HS-5 (cell line): ENCODE measurements at places on chromosomes 6 and 20.

DNA sequence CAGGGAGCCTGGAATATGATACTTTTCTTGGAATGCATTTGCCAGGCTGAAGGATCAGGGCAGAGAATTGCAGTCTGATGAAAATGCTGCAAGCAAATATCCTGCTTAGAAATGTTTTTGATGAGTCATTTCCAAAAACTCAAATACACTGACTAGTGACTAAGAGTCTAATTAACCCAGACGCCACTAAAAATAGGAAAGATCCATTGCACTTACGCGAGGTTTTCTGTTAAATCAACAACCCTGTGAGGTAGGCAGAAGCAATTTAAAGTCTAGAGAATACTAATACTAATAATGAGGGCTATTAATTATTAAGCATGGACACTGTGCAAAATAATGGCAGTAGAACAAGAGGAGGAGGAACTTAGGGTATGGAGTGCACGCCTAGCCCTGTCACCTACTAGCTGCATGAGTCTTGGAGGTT is 130.1 kb upstream of the DOK5 start:
- DNase-seq = peak; percentile 100

DNA sequence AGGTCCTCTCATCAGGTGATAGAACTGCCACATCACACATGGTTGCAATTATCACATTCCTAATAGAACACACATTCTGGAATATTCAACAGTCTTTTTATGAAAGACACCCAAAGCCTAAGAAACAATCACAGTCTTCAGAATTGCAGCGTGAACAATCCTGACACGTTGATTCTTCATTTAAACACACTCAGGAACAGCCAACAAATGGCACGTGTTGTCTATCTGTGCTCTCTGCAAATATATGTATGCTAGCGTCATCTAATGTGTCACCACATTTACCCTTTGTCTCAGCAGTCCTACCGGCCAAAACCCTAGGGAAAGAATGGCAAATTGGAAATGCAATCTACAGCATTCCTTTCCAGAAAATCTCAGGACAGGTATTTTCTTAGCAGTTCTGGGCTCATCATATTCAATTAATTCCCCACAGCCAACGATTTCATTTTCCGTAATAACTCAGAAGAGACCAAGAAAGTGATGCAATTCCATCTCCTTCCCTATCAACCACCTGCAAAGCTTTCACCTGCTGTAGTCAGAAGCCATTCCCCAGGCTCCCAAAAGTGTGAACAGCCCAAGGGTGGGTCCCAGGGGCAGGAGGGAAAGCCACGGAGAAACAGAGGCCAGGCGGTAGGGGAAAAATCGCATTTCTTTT is 280.3 kb upstream of the JARID2 start:
- DNase-seq = no peak

DNA sequence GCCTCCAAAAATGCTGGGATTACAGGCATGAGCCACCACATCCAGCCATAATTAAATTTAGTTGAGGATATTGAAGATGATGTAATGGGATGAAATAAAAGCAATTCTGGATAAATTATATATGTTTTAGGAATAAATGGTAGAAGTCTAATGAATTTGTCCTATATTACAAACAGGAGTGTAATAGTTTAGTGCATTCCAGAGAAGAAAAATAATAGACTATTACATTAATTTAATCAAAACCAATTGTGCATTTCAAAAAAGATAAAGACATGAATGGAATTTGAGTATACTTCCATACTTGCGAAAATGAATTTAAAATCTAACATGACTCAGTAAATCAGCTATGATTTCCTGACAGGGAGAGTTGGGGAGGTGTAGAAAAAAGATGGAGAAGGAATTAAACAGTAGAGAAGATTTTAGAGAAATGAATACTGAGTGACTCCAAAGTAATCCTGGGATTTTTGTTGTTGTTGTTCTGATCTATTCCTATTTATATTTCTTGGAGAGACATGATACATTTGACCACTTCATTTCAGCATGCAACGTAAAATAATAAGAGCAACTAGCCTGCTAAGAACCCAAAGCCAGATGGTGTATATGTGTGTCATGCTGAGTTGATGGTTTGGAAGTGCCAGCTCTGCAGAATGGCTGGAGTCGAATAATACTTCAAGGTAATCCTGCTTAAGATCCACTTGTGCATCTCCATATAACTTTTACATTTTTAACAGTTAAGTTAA is 67.4 kb downstream of the AIG1 start:
- no peak for DNase-seq

- DNase-seq = no peak
Measured at GRCh38 chr6:82179415-82179814, 68.1 kb downstream of the IBTK start.

GRCh38 chr6:44820321-44820720 is 432.8 kb downstream of the CDC5L start:
- no peak for DNase-seq

GRCh38 chr20:5863040-5863833 is 87.1 kb downstream of the TRMT6 start:
- DNase-seq = peak; percentile 82

- no peak for DNase-seq
Measured at GRCh38 chr6:37279366-37280134, 21.6 kb upstream of the TMEM217 start.

- DNase-seq = no peak
Measured at GRCh38 chr6:104462811-104463599, 396.7 kb downstream of the HACE1 start.

DNA sequence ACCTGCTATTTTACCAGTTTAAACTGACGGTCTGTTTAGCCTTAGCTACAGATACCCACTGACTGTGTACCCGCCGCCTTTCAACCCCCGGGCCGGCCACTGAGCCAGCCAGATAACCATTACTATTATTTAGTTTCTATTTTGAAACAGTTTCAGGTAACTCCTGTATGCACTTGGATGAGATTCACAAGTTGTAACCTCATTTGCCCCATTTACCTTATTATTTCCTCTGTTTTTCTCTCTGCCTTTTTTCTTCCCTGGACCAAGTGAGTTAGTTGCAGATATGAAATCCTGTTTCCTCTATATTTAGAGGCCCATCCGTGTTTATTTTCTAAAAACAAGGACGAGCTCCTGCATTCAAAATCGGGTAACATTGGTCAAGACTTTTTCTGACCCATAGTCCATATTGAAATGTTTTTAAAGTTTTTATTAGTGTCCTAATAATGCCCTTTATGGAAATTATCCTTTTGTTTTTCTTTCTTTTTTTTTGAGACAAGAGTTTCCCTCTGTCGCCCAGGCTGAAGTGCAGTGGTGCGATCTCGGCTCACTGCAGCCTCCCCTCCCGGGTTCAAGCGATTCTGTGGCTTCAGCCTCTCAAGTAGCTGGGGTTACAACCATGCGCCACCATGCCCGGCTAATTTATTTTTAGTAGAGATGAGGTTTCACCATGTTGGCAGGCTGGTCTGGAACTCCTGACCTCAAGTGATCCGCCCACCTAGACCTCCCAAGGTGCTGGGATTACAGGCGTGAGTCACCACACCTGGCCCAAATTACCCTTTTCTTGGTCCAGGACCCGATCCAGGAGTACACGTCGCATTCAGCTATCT is 767 bp downstream of the AP5S1 start:
- DNase-seq = no peak

GRCh38 chr20:8292793-8293192 is 160.7 kb downstream of the PLCB1 start:
- DNase-seq = no peak

DNA sequence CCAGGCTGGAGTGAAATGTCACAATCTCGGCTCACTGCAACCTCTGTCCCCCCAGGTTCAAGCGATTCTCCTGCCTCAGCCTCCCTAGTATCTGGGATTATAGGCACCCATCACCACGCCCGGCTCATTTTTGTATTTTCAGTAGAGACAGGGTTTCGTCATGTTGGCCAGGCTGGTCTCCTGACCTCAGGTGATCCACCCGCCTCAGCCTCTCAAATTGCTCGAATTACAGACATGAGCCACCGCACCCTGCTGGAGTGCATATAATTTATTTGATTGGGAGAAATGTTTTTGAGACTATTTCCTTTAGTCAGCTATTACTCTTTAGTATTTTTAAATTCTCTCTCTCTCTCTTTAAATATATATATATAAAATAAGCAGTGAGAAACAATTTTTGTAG is 29.8 kb downstream of the FAM83B start:
- DNase-seq = no peak

GRCh38 chr6:80223743-80224212 is 117.3 kb downstream of the BCKDHB start:
- DNase-seq = peak; percentile 56

- DNase-seq = peak; percentile 49
Measured at GRCh38 chr6:79574630-79575225, 37.5 kb upstream of the LCA5 start.

DNA sequence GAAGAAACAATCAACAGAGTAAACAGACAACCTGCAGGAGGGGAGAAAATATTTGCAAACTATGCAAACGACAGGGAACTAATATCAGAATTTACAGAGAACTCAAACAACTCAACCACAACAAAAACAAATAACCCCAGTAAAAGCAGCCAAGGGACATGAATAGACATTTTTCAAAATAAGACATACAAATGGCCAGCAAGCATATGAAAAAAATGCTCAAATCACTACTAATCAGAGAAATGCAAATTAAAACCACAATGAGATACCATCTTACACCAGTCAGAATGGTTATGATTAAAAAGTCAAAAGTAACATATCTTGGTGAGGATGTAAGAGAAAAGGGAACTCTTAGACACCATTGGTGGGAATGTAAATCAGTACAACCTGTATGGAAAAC is 215.0 kb downstream of the THBS2 start:
- no peak for DNase-seq

DNA sequence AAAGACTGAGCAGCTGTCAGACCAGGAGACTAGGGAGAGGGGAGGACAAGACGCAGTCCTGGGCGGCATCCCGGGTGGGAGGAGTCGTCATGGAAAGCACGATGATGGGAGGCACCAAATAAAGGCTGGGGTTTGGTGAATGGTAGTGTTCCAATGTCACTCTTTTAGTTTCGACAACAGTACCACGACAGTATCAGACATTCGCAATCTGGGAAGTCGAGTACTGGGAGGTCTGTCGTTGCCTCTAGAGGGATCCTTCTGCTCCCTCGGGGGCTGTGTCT is 32.1 kb downstream of the PSMG4 start:
- DNase-seq = no peak

DNA sequence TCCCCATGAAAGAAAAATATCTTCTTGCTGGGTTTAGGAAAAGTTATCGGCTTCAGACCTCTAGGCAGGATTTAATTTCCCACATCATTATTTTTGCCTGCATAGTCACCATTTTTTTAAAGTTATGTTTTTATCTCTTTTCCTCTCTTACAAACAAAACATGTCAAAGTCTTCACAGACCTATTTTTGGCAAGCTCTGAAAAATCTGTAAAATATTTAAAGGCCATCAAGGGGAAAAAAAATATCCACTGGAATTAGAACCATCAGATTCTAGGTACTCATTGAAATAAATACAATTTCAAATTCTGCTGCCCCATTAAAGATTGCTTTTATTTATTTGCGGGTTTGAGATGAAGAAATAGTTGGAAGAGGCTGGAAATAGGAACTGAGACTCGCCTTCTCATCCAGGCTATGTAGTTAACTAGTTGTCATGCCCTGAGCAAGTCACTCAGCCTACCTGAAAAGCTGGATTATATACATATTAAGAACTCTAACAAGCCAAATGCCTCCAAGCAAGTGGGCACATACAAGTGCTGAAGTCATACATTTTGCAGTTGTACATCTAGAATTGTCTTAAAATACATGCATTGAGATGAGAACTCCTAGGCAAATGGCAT is 101.7 kb upstream of the SASH1 start:
- DNase-seq = no peak

DNA sequence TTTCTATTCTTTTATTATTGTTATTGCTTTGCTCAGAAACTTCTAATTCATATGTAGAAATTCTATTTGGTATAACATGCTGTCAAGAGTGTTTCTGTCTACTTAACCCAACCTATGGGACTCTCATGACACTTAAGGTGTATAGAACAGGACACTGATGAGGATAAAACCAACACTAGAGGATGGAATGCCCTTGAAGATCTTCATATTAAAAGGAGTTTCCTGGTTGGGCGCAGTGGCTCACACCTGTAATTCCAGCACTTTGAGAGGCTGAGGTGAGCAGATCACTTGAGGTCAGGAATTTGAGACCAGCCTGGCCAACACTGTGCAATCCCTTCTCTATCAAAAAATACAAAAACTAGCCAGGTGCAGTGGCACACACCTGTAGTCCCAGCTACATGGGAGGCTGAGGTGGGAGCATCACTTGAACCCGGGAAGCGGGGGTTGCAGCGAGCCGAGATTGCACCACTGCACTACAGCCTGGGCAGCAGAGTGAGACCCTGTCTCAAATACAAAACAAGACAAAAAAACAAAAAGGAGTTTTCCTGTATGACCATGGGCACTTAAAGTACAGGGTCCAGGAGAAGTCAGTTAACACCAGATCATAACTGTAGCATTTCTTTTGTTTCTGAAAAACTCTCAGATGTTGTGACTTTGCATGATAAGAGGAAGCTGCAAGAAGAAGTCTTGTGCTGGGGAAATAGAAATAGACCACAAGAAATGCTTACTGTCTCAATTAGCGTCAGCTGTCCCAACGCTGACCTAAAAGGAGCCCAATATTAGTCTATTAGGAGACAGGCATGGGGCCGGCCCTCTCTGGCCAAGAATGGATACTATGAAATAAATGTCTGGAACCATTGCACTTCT is 38.9 kb upstream of the CD2AP start:
- no peak for DNase-seq

DNA sequence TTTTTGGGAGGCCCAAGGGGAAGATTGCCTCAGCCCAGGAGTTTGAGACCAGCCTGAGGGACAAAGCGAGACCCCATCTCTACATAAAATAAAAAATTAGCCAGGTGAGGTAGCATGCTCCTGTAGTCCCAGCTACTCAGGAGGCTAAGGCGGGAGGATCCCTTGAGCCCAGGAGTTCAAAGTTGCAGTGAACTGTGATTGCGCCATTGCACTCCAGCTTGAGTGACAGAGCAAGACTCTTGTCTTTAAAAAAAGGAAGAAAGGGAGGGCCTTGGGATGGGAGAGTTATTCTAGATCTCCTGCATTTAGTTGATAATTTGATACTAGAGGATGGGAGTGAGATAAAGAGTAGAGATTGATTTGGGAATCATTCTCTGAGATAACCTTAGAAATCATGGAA is 68.1 kb downstream of the ITCH start:
- DNase-seq = no peak

- DNase-seq = no peak
Measured at GRCh38 chr20:24254480-24254879, 214.9 kb upstream of the SYNDIG1 start.

GRCh38 chr6:31652925-31653724 is 664 bp upstream of the BAG6 start:
- DNase-seq = no peak

GRCh38 chr6:21883595-21884328 is 290.2 kb downstream of the SOX4 start:
- no peak for DNase-seq
